Stimulated activated CD8-positive, alpha-beta memory T cell treated with anti-CD3 and anti-CD28 coated beads, Interleukin-4, amount 100 ng/mL, for 24 hours (primary cell): ENCODE measurements at places on chromosomes 5 and 9.

DNA sequence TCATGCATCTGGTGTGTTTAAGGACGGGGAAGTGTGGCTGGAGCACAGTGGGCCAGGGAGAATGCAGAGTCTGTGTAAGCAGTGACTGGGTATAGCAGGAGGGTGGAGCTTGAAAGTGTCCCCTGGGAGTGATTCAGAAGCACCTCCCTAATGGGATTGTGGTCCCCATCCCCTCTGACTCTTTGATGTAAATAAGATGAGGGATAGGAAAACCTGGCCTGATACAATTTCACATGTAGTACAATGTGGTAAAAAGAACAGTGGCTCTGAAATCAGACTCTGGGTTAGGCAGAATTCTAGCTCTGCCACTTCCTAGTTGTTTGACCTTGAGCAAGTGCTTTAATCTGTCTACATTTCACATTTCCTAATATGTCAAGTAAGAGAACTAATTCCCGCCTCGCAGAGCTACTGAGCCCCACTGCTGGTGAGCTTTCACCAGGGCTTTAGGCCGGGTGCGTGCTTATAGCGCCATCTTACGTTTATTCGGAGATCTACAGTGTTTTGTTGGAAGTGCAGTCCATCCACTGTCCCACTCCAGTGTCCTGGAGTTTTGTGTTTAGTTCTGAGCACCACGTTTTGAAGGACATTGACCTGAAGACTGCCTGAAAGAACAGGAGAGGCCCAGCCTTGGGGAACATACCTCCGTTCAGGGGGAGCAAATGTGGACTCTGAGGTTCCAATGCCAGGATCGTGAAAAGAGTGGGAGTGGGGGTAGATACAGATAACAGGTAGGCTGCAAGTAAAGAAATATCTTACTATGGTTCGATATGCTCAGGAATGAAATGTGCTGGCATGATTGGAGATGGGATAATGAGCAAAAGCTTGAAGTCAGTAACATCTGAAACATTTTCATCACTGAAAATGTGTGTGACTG is 51.2 kb upstream of the TESK1 start:
- no peak for DNase-seq

GRCh38 chr9:29685531-29685930 is 2112.2 kb upstream of the C9orf72 start:
- no peak for DNase-seq

- no peak for DNase-seq
Measured at GRCh38 chr5:54991416-54991815, 6.0 kb upstream of the ESM1 start.

DNA sequence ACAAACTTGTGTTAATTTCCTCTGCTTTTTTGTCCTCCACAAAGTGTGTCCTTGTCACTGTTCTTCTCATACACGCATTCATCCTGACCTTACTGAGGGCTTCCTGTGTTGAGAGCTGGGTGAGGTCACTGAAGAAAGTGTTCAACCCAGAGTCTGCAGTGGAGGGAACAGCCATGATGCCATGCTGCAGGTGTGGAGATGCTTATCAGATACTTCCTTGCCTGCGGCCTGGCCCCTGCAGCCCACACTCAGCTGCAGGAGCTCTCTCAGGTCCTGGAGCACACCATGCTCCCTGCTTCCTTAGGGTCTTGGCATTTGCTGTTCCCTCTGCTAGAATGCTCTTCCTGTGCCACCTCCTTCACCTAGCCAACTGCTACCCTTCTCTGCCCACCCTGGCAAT is 108.1 kb upstream of the SPRY4 start:
- no peak for DNase-seq

DNA sequence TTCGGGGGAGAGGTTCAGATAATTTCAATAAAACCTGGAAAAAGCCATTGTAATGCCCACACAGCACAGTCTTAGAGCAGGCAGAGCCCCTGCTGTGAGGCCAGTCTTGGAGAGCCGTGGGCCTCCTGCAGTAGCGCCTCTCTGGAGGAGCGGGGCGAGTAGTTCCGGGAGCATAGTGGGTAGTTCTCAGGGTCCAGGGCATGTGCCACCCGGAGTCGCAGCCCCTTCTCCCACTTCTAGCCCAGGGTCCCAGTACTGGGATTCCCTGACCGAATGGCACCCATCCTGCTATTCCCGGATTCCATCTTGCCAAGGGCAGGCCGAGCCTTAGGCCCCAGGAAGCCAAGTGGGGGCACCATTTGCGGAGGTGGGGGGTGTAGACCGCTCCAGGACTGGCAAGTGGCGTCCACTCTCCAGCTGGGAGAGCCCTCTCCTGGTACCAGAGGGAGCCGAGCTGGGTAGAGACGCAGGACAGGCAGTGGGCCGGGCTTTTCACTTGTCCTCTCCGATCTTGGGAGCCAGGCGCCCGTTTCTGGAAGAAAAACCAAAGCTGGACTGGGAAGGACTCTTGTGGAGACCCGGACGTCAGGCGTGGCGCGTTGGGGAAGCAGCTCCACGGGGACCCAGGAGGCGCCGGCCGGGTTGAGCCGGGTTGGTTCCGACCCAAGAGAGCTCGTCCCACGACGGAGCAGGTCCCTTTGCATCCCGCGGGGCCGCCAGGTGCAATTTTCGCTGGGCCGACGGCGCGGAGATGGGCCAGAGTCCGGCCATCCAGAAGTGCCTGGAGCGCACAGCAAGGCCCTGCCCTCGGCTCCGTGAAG is 12.1 kb downstream of the PROP1 start:
- no peak for DNase-seq

GRCh38 chr9:106761493-106761892 is 101.5 kb upstream of the ZNF462 start:
- DNase-seq, result no peak

DNA sequence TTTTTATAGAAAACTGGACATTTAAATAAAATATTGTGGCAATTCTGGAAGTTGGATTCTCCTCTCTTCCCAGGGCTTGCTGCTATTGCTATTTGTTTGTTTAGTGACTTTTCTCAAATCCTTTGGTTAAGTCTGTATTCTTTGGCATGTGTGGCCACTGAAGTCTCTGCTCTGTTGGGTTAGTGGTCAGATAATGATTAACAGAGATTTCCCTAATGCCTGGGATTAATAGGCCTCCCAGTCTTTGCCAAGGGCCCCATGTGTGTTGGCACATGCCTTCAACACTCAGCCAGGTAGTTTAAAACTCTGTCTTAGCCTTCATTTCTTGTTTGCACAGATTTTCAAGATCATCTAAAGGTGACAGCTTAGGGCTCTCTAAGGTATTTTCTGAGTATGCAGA is 92.8 kb upstream of the EPB41L4A start:
- DNase-seq, result no peak

- no peak for DNase-seq
Measured at GRCh38 chr9:129108083-129108804, 2.3 kb downstream of the CRAT start.

DNA sequence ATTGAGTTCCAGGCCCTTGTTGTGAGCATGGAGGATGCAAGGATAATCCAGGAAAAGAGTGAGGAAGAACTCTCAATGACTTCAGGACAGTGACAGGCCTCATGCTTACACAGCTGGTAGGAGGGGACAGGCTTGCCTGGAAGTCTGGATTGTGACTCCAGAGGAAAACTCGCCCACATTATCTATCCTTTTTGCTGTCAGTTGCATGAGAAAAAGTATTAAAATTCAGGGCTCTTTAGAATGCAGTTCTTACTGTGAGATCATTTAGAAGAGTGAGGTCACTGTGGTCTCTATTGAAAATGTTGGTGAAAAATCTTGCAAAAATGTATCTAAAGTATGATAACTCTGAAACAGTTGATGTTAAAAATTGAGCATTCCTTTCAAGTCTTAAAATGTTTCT is 30.5 kb downstream of the NTRK2 start:
- DNase-seq, result no peak

GRCh38 chr5:114332493-114332892 is 29.4 kb upstream of the KCNN2 start:
- DNase-seq, result no peak

GRCh38 chr5:149493316-149493715 is 57.9 kb downstream of the CSNK1A1 start:
- DNase-seq, result no peak
